ENCODE measurements at places on chromosomes 6 and 20.

DNA sequence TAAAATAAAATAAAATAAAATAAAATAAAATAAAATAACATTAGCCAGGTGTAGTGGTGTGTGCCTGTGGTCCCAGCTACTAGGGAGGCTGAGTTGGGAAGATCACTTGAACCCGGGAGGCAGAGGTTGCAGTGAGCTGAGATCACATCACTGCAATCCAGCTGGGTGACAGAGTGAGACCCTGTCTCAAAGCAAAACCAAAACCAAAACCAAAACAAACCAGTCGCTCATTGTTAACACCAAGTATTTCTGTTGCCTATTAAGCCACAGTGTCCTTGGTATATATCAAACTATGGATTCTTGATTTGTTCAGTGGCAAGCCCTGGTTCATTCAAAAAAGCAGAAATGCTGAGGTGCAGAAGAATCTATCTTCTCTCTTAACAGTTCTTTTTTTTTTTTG is 65.7 kb downstream of the PYGB start:
- no peak for DNase-seq

- DNase-seq = no peak
These were observed 2.1 kb downstream of the SLC12A5 start for GRCh38 chr20:46031014-46031569.

DNA sequence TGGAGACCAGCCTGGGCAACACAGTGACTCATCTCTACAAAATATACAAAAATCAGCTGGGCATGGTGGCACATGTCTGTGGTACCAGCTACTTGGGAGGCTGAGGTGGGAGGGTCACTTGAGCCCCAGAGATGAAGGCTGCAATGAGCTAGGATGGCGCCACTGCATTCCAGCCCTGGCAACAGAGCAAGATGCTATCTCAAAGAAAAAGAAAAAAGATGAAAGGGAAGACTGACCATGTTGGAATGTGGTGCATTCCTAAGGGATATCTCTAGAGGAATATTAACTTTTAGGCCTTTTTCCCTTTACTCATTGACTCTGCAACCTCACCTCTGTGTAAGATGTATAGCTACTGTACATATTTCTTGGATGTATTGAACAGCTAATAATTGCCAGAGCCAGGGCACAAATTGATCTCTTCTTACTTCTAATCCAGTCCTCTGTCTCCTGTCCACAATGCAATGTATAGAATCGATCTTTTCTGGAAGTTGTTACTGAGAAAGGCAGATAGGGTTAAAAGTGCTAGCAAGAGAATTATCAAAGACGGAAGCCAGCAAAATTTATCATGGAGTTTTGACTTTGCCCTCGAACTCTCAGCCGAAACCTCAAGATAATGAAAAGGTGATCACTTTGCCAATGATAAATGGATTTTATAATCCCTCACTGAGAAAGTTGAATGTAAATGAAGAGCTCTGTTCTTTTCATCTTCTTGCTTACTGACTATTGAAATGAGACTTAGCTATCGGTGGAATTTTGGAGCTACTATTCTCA is 46.3 kb downstream of the GCNT2 start:
- DNase-seq = no peak

DNA sequence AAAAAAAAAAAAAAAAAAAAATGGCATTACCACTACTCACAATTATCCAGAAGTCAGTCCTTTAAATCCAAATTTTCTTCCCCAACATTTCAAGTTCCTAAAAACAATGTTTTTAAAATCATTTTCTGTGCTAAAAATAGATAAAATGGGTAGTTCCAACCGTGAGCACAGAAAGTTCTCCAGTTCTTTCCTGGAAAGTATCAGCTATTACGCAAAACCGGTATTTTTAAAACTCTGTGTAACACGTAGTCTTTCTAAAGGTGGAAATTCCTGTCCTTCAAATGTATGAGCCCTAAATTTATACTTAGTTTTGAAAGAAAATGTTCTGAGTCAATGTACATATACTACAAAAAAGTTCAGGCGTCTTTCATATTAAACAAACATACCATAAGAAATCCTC is 83.5 kb upstream of the SCAF8 start:
- no peak for DNase-seq

DNA sequence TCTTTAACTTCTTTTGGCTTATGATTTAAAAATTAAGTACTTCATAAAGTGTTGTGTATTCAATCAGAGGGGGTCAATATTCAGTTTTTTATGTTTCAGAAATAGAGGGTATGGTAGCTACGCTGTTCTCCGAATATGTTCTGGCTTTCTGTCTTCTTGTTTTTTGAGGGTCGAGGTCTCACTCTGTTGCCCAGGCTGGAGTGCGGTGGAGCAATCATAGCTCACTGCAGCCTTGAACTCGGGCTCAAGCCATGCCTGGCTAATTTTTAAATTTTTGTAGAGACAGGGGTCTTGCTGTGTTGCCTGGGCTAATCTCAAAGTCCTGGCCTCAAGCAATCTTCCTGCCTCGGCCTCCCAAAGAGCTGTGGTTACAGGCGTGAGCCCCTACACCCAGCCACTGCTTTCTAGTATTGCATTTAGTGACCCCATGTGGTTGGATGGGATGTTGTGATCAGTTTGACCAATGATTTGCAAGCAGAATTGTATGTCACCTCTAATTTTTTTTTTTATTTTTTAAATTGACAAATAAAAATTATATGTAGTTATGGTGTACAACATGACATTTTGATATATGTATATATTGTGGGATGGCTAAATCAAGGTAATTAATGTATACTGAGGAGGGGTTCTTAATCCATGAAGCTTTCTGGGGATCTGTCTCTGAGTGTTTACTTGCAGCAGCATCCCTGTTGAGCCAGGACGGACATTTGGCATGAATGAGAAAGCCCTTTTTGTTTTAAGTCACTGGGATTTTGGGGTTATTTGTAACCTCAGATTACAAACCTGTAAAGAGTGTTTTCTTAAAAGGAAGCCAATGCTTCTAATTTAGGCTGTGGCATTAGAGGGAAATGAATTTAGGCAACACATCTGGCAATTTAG is 38.5 kb upstream of the DEK start:
- no peak for DNase-seq

DNA sequence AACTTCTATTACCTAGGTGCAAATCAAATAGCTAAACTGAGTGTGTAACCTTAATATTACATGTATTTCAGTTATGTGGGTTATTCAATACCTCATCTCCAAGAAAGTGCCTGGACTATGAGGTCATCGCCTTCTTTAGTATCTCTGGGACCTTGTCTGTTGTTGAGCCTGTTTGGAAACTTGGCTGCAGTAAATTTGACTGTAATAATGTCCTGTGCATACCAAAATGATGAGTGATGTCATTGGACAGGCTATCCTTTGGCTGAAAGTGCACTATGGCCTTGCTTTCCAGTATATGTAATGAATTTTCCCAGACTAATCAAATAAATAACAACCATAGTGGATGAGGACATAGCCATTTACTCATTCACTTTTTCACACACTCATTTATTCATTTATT is 455.1 kb downstream of the ADGRB3 start:
- DNase-seq = no peak

- peak; percentile 60 for DNase-seq
These were observed 33.9 kb downstream of the SLC17A4 start for GRCh38 chr6:25788305-25788922.

DNA sequence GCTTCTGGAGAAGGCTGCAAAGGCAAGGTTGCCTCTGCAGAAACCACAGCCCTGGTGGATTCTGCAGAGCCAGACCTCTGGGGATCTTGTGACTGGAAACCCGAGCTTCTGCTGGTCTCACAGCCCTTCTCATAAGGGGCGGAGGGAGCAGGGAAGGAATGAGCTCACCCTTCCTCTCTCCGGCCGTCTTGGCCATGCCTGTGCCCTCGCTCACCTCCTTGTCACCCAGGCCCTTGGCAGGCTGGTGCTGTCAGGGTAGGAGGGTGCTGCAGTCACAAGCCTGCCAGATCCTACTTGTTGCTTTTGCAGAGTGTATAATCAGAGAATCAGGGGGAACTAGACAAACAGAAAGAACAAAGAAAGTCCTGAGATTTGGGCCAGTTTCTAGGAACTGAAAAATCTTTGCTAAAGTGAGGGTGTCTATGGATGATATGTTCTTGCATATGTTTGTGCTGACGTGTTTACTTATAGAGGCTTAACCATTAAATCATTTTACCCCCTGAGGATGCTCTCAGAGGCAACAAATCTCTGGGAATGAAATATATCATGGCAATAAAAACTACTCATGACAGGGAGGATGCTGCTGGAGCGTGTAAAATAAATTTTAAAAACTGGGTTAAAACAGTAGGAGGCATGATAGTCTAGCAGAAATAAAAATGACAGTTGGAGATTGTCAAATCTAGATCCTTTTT is 244.9 kb upstream of the SOX4 start:
- peak; percentile 74 for DNase-seq

DNA sequence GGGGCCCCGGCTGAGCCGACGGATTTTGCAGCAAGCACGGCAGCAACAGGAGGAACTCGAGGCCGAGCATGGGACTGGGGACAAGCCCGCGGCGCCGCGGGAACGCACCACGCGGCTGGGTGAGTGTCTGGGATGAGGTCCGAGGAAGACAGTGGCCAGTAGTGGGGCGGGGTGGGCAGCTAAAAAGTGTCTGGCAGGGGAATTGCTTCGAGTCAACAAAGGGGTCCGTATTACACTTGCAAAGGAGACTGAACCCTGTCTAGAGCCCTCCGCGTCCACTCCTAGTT is 356 bp downstream of the BYSL start:
- no peak for DNase-seq

DNA sequence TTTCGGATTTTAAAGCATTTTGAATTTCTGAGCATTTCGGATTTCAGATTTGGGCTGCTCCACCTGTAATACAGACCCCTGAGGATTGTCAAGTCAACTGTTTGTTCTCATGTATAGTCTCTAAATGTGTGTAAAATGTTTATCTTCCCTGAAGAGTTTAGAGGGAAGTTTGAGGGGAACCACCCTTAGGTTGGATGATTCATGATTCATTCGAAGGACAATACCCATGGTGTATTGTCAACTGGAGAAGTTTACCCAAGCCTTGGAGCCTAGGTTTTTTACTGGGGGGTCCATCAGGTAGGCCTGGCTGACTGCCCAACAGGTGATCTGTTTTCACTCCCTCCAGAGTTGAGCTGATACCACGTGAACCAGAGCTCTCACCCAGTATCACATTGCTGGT is 18.9 kb downstream of the GSTA4 start:
- DNase-seq = no peak

GRCh38 chr20:47300071-47300470 is 56.4 kb downstream of the ZMYND8 start:
- DNase-seq = no peak

DNA sequence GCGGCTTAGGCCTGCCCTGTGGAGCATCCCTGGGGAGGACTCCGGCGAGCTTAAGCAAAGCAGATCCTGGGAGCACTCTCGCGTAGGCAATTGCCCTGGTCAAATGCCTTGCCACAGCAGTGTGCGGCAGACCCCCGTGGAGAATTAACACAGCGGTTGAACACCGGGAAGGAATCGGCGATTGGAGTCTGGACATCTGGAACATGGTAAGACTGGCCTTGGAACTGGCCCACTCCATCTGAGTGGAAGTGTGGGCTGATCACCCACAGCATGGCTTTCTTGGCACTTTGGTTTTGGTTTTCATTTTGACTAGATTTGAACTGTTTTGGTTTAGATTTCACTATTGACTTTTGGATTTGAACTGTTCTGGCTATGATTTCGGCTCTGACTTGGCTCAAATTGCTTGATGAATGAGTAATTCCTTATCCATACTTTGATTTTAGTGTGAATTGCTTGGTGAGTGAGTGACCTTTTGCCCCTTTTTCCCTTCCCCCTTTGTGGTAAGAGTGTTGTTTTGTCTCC is 300.7 kb downstream of the RNGTT start:
- no peak for DNase-seq

DNA sequence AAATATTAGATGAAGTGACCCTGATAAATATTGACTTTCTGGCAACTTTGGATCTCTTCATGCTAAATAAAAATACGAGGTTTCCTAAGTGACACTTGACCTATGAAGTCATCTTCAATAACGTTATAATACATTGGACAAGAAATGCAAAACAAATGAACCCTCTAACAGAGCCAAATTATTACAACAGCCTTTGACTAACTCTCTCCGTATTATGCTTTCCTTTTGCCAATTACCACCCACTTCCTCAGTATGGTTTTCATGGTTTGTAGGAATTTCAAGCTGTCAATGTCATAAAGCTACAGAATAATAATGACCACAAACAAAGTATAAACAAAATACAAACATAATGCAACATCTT is 210.5 kb downstream of the MOXD1 start:
- no peak for DNase-seq

DNA sequence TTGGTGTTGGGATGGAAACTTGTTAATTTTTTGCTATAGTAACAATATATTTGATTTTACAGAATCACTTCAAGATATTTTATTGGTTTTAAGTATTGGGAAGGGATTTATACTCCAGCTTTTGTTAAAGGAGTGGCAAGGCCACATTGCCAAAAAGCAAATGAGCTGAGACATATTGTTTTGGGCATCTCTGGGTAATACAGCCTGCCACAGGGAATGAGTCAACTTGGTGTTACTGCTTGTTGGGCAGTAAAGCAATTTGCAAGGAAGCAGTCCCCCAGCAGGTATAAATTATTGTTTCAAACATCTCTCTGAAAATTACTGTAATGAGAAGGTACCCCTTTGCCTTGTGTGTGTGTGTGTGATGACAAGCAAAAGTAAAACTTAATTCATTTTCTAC is 868.3 kb upstream of the FLRT3 start:
- no peak for DNase-seq

GRCh38 chr20:63125838-63126601 is 89.9 kb downstream of the YTHDF1 start:
- DNase-seq = no peak

DNA sequence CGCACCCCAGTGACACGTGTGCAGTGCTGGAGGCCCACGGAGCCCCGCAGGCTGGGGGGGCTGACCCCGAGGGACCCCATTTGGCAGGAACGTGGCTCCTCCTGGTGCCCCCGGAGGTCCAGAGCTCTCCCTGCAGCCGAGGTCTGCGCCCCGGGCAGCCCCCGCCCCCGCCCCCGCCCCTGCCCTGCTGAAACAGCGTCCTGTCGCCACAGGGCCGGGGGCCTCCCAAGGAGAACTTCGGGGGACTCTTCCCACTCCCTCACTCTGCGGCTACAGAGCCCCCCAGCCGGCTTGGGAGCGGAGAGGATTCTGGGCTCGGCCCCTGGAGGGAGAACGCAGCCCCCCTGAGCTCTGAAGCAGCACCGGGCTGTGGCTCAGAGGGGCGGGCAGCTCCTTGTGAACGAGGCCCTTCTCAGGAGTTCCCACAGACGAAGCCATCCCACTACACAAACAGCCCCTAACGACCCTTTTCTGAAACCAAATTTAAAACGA is 115.2 kb downstream of the DLL1 start:
- DNase-seq = no peak

GRCh38 chr6:31490115-31490873 is 7.7 kb upstream of the MICB start:
- no peak for DNase-seq

DNA sequence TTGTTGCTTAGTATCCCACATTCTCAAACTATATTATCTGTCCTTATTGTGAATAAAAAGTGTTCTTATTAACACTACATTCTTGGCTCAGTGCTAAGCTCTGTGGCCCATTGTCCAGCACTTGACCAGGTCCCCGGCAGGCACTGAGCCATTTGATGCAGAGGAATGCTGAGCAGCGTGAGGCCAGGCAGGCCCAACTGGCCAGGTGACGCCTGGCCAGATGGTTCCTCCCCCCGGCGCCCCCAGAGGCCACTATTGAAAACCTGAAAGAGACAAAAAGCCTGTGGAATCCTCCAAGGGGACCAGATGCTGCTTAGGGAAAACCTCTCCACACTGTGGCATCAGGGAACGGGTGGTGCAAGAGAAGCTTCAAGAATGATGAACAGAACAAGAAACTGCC is 597.5 kb upstream of the JAG1 start:
- peak; percentile 11 for DNase-seq

GRCh38 chr6:57324538-57324937 is 7.1 kb downstream of the PRIM2 start:
- DNase-seq = no peak

- no peak for DNase-seq
These were observed 13.5 kb downstream of the TMEM170B start for GRCh38 chr6:11551053-11551452.

All from HEK293T (cell line).